ENCODE measurements at places on chromosomes 5 and 9.

- no peak for DNase-seq
These were observed 696.8 kb downstream of the SEMA5A start for GRCh38 chr5:8848997-8849594.

- no peak for DNase-seq
These were observed 781 bp upstream of the MYOZ3 start for GRCh38 chr5:150660108-150660831.

DNA sequence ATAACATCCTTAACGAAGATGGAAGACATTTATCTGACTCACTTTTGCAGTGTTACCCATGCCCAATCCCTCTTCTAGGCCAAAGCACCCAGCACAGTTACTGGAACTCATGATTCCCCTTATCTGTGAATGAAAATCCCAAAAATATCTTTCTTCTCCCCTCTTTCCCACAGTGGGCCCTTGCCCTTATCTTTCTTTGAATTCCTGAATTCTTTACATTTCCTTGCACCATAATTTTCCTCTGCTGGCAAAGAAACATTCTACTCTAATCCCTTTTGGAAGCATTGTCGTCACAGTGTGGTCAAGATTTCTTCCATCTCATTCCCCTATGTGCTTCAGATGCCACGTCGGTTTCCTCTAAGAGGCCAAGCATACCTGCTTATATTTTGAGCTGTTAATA lies 135.9 kb upstream of the LIFR start:
- no peak for DNase-seq

DNA sequence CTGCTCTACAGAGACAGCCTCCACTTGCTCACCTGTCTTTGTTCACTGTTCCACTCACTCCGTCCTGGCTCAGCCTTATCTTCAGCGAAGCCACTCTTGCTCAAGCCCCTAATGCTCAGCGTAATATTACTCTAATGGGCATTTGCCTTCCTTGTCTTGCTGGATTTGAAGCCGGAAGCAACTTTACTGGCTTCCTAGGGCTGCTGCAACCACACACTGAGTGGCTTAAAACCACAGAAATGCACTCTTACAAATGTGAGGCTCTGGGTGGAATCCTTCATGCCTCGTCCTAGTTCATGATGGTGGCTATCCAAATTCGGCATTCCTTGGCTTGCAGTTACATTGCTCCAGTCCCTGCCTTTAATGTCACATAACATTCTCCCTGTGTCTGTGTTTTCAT lies 85.5 kb upstream of the MARCHF11 start:
- no peak for DNase-seq

DNA sequence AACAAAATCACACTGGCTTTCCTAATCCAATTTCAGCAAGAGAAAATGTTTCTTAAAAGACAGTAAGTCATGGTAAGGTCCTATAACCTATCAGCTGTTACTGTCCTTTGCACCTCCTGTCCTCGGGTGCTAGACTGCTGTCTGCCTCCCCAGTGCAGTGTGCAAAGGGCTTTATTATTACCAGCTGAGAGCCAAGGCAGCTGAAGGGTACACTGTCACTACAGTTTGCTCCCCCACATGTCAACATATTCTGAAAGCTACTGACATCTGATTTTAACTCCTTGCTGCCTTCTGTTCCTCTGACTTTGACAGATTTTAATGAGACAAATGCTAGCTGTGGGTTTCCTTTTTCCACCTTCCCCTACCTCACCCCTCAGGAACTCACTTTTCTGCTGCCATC lies 389.4 kb upstream of the SLC24A2 start:
- no peak for DNase-seq

- DNase-seq, result no peak
These were observed 2.9 kb upstream of the ERMP1 start for GRCh38 chr9:5835808-5836207.

DNA sequence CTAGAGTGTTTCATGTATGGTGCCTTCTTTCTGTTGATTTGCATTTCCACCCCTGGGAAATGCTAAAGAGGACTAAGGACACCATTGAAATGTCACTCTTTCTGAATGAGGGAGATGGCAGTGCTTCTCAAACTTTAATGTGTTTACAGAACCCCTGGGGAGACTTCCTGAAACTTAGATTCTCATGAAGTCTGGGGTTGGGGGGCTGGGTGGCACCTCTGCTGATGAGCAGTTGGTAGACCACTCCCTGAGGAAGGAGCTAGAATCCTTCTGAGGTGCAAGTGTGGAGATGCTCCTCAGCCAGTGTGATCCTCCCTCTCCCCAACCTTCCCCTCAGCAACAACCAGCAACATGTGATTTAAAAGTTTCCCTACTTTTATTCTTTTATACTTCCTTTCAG lies 546.8 kb downstream of the LRRC70 start:
- DNase-seq, result no peak

DNA sequence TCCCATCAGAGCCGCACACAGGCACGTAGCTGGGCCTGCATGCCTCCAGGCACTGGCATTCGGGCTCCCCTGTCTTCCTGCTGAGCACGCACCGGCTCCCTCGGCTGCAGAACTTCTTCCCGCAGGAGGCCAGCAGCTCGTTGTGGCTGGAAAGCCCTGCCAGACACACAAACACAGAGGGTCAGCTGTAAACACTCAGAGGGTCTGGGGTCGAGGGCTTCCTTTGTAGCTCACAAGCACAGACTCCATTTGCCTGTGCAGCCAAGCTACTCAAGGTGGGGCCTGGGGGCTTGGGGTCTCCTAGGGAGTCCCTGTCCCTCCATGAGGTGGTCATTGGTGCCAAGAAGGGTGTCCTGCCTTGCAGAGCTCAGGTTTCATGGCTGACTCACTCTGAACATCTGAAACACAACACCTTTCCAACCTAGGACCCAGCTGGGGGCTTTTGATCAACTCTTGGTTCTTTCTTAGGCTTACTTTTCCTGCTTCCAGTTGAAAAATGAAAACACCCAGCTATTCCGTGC lies 211.4 kb downstream of the FSTL4 start:
- DNase-seq, result no peak

GRCh38 chr5:133238426-133239205 lies 186.8 kb downstream of the HSPA4 start:
- no peak for DNase-seq

DNA sequence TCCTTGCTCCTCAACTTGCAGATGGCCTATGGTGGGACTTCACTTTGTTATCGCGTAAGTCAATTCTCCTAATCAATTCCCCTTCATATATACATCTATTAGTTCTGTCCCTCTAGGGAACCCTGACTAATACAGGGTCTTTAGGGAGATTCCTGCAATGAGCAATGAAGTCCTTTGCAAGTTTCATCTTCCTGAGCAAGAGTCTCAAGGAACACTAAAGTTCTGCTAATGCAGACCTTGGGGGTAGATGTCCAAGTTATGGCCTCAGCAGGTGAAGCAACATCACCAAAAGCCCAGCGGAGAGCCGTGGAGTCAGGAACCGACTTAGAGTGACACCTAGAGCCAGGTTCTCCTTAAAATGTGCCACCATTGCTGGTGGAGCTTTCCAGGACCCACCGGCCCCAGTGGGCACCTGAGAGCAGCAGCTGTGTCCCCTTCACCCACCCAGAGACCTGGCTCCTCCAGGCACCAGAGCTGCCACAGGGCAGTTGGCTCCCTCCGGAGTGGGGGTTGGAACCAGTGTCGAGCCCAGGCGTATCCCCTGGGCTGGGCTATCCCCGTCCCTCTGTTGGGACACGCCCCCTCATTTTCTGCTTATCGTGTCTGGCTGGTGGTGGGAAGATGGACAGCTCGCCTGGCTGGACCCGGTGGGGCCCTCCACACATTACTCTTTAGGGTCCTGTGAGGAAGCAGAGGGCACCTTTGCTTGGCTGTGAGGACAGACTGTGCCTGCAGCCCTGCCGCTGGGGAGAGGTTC lies 10.9 kb upstream of the FCN1 start:
- no peak for DNase-seq

GRCh38 chr9:134328841-134329575 lies 2.8 kb downstream of the RXRA start:
- DNase-seq, result no peak

GRCh38 chr5:38022631-38023030 lies 182.8 kb upstream of the GDNF start:
- DNase-seq, result no peak

GRCh38 chr5:85838781-85839180 lies 779.0 kb upstream of the COX7C start:
- no peak for DNase-seq

GRCh38 chr5:139004374-139005307 lies 129.5 kb upstream of the LRRTM2 start:
- no peak for DNase-seq
